ENCODE measurements at places on chromosomes 7 and 10. TPM values are rescaled to one million over a fixed set of nuclear protein-coding genes. Genes with fewer than 3 reads are reported as not detected.

The FBH1 gene
- total RNA-seq = 117 TPM

The DNAAF5 gene
- 9.8 TPM for total RNA-seq

The ZNF853 gene
- total RNA-seq = 0.59 TPM

The NRF1 gene
- 19.4 TPM for total RNA-seq

The RPEL1 gene
- total RNA-seq = 0.12 TPM

The CALY gene
- not detected for total RNA-seq

The TEX47 gene
- total RNA-seq = not detected

The HSPA12A gene
- 15.7 TPM for total RNA-seq

The TRIL gene
- 1.1 TPM for total RNA-seq

Data from smooth muscle cell of the coronary artery (primary cell).